ENCODE measurements at places on chromosomes 1 and 21.

DNA sequence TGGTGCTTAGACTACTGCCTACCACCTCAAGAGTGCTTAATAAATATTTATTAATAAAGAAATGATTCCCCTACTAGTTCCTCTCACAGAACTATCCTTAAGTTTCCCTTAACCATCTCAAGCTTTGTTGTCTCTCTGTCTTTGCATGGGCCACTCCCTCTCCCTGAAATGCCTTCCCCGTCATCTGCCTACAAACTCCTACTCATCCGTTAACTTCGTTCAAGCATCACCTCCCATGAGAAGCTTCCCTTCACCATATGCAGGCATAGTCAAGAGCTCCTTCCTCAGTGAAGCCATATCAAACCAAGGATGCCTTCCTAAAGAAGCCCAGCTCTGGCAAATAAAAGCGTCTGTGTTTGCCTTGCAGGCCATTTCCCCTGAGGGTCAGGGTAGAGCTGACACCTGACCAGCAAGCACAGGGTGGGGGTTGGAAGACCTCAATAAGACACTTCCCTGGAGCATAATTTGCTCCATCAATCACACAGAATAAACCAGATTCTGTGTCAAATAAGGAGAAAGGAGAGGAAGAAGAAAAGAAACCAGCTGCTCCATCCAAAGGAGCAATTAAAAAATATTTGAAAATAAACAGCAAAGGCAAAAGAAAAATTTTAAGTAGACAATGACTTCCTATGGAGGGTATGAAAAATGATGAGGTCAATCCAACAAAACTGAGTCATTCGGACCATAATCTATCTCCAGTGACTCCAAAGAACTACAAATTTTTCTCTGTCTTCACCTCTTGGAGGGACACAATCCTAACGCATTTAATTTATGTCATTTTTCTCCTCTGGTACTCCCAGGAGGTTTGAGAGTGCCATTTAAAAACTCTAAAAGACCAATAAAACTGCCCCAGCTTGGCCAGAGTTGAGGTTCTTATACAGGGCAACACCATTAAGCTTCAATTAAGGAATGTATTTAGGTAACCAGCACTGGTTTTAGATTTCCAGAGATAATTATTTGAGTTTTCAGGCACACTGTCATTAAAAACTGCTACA lies 303.6 kb downstream of the KCNH1 start:
- no peak for DNase-seq

GRCh38 chr1:90839323-90839722 lies 122.2 kb upstream of the BARHL2 start:
- no peak for DNase-seq

DNA sequence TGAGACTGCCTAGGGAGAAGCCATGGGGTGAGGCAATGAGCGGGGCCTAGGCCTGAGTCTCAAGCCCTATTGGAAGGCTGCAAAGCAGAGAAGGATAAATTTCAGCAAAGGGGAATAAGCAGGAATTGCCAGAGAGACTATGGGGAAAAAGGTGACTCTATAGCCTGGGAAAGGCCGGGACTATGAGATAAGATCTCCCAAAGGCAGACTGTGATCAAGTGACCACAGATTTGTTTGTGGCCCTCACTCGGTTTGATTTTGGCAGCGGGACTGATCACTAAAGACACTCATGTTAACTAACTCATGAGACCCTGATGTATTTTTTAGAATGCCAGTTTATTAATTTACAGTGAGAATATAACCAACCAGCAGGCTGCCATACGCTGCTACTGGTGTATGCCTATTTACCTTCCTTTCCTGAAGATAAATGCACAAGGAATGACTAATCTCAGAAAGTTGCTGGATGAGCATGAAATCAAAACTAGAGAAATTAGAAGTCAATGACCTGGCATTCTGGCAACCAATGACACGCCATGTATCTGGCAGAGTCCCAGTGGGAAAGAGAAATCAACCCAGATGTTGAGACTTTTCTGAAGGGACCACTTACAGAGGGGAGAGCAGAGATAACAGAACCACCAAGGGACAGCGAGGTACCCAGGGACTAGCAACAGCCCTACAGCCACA lies 4.3 kb downstream of the HSF2BP start:
- peak; percentile 70 for DNase-seq

- DNase-seq = no peak
Observed at GRCh38 chr1:212463565-212464285, 31.0 kb downstream of the NENF start.

DNA sequence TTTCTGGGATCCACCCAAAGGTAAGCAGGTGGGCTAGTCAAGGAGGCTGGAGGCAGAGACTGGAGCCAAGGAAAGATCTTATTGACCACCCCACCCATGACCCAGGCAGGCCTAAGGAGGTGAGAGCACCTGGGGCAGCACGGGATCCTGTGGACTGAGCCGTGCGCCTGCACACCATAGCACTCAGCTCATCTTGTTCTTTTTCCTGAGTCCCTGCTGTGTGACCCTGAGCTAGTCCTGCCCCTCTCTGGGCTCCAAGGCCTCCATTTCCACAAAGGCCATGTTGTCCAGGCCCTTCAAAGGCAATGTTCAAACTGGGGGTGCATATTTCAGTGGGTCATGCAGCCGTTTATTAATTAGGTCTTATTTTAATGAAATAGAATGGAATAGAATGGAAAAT lies 7.2 kb downstream of the FAM131C start:
- DNase-seq = no peak

DNA sequence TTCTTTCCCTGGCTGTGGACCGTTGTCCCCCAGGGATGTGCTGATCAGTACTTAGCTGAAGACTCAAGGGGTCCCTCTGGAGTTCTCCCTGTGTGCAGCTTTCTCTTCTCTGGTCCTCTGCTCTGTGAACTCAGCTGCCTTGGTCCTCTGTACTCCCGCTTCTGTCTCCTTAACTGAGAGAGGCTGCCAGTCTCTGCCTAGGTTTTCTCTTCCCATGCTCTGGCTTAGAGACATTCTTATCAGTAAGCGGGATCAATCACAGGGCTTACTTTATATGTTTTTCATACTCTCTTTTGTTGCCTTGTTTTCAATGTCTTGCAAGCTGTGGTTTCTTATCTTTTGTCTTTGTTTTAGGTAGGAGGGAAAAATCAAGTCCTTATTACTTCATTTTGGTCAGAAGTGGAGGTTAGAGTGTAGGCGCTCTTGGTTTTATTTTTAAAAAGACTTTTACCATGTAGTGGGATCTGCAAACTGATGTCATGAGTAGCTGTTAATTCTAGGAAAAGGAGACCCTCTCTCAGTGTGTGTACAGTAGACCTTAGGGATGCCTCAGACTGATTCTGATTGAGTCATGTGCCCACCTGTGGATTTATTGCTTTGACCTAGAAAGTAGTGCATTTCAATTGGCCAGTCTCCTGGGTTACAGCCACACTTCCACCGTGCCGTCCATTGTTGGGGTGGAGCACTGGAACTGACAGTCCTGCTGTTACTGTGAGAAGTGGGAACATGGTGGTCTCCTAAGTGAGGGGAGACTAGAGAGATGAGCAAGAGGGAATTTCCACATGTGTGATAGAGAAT lies 46.6 kb downstream of the TTC3 start:
- no peak for DNase-seq

GRCh38 chr1:193905288-193906085 lies 719.1 kb upstream of the B3GALT2 start:
- DNase-seq = peak; percentile 7

DNA sequence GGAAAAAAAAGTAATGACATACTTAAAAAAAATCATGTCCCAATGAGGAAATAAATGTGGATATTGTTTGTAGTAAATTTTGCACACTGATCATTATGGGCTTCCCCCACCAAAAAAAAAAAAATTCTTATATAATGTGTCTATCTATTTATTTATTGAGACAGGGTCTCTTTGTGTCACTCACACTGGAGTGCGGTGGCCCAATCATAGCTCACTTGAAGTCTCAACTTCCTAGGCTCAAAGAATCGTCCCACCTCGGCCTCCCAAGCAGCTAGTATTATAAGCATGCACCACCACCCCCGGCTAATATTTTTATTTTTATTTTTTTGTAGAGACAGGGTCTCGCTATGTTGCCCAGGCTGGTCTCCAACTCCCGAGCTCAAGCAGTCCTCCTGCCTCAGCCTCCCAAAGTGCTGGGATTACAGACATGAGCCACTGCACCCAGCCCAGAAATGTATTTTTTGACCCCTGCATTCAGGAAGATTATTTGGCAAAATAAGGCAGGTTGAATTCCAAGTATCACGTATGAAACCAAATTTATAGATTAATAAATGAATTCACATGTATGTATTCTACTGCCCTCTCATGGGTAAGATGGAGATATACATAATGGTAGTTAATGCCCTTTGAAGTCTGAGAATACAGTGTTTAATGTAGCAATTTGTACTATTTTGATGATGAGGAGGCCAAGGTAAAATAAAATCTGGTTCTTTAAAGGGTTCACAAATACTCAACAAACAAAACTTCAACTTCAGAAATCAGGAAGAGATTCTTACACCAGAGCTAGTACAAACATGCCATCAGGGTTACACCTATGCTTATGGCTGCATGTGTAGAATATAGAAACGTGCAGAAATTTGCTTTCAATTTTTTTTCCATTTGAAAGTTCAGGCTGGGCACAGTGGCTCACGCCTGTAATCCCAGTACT lies 1.4 kb upstream of the DENND2C start:
- DNase-seq = peak; percentile 14

DNA sequence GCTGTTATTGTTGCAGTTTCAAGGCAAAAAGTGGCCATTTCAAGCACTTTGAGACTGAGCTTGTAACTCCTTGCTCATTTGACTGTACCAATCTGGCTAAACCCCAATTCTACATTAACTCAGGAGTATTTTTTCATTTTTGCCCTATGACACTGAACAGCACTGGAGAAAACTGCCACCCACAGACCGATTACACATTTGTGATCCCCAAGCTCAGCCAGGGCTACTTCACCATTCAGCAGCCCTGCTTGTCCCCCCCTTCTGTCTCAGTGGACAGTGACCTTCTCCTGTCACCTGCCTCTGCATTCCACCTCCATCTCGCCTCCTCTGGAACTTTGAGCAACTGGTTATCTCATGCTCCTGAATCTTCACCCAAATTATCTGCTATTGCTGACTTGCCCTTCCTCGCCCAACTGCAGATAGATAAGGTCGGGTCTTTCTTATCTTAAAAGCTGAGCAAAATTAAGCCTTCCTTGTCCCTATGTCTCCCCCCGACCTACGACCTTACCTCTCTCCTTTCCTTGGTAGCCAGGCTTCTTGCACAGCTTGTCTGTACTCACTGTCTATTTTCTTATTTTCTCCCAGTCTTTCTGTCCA lies 25.3 kb downstream of the SPATA46 start:
- DNase-seq = no peak

GRCh38 chr21:42302076-42302650 lies 13.0 kb downstream of the TFF3 start:
- no peak for DNase-seq

DNA sequence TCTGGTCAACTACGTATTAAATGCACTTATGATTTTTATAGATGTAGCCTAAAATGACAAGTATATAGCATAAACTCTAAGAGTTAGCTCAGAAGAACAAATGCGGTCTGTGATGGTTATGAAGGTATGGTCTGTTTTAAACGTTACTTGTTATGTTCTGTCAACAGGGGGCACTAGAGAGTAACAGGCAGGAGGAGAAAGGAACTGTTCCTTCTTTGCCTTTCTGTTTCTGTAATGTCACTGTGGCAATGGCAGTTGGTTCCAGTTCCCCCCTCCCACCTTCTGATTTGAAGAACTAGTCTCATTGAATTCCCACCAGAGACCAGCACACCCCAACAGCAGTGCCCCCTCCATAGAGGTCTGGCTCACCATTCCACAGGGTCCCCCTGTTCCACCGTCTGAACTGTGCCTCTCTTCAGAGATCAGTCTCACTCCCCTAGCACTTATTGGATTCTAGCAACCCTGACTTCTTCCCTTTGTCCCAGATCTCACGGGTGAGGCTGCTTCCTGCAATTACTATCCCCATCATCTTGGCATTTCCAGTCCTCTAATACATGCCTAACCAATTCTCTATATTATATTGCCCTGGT lies 14.0 kb downstream of the KRTAP24-1 start:
- no peak for DNase-seq

GRCh38 chr1:1761504-1762376 lies 16.5 kb downstream of the NADK start:
- DNase-seq = no peak

- peak; percentile 23 for DNase-seq
Observed at GRCh38 chr1:220271706-220272046, 577 bp downstream of the RAB3GAP2 start.

All from fibroblast of skin of right quadriceps (primary cell).